ENCODE measurements at places on chromosomes 1 and 21.

GRCh38 chr1:100394285-100394684 lies 42.0 kb downstream of the CDC14A start:
- no peak for DNase-seq

- no peak for DNase-seq
Observed at GRCh38 chr1:5757187-5757805, 234.9 kb downstream of the NPHP4 start.

- no peak for DNase-seq
Observed at GRCh38 chr1:169601096-169601881, 15.0 kb upstream of the F5 start.

GRCh38 chr1:239841631-239842030 lies 250.1 kb upstream of the FMN2 start:
- DNase-seq = no peak

DNA sequence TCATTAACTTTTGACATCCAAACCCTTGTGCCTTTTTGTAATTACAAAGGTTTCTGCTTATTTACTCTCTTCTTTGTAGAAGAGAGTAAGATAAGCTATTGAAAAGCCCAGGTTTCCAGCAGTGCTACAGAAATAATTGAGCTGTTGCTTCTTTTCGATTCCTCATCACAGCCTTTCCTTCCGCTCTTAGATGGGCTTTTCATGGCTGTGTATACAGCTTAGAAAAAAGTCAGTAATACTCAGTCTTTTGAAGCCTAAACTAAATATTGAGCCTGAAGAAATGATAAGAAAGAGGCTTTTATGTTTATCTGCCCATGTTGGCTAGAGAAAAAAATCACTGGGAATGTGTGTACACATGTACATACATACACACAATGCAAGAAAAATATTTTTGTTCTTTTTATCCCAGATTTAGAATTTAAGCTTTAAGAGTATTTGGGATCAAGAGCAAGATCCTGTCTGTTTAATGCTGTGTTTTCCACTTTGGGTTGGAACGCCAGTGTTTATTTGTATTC lies 172.4 kb downstream of the VPS13D start:
- no peak for DNase-seq

GRCh38 chr1:190416239-190416638 lies 61.4 kb downstream of the BRINP3 start:
- DNase-seq = no peak

DNA sequence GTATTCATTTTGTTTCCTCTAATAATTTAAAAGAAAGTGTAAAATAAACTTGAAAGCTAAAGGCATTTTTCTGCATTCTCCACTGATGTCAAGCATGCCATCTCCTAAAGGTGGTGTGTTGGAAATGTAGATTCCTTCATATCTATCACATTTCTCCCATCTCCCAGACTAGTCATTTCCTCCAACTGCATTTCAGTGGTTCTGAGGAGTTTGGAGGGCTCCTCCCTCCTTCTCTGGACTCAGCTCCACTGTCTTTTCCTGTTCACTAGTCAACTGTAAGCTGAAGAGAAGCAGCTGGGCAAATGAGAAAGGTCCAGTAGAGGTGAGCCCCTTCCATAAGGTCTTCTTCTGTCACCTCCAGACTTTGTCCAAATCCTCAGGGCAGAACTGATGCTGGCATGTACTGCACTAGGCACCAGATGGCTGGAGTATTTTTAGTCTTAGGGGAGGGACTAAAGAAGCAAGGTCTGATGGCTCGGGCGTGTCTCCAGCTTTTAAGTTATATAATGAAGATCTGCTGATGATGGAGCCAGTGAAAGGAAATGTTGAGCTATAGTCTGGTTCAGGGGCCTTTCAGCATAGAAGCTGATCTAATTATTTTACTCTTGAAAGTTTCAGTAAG lies 186.1 kb downstream of the NTNG1 start:
- DNase-seq = peak; percentile 90

DNA sequence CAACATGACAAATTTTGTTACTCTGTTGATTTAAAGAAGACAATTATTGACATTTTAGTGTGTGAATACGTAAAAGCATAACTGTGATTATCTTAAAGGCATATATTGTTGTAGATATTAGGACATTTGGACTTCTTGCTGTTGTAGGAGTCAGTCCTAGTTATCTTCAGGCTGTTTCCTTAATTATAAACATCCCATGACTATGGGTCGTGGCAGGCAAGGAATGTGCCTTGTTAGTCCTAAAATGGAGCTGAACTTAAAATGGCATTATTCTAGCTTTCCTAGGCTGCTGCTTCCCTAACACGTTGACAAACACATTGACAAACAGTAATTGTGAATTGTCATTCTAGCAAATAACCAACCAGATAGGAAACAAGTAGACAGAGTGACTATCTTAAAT lies 4.4 kb upstream of the MPZL1 start:
- no peak for DNase-seq

DNA sequence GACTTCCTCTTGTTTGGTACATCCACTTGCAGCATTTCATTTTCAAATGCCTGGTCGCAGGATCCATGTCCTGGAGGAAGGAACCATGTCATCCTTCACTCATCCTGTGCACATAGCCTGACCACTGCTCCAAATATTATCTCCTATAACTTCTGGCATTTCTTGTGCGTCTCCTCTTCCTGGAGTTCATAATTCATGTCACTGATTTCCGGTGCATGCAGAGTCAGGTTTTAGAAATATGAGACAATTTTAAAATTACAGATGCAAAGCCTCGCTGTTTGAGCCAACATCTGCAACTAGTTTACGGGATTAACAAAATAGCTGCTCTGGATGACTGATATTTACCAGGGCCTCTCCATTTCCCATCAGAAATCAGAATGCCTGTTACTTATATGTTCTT lies 268.1 kb downstream of the DNM3 start:
- no peak for DNase-seq

DNA sequence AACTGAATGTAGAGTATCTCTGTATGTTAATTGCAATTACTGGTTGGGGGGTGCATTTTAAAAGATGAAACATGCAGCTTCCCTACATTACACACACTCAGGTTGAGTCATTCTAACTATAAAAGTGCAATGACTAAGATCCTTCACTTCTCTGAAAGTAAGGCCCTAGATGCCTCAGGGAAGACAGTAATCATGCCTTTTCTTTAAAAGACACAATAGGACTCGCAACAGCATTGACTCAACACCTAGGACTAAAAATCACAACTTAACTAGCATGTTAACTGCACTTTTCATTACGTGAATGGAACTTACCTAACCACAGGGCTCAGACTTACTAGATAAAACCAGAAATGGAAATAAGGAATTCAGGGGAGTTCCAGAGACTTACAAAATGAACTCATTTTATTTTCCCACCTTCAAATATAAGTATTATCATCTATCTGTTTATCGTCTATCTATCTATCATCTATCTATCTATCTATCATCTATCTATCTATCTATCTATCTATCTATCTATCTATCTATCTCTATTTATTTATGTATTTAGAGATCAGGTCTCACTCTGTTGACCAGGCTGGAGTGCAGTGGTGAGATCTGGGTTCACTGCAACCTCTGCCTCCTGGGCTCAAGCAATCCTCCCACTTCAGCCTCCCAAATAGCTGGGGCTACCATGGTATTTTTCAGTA lies 47.8 kb downstream of the CHML start:
- DNase-seq = no peak

GRCh38 chr21:38869946-38870345 lies 64.2 kb downstream of the ETS2 start:
- DNase-seq = no peak

- DNase-seq = no peak
Observed at GRCh38 chr1:2833454-2834145, 32.1 kb upstream of the TTC34 start.

- DNase-seq = no peak
Observed at GRCh38 chr1:8154621-8155052, 128.5 kb upstream of the ERRFI1 start.

DNA sequence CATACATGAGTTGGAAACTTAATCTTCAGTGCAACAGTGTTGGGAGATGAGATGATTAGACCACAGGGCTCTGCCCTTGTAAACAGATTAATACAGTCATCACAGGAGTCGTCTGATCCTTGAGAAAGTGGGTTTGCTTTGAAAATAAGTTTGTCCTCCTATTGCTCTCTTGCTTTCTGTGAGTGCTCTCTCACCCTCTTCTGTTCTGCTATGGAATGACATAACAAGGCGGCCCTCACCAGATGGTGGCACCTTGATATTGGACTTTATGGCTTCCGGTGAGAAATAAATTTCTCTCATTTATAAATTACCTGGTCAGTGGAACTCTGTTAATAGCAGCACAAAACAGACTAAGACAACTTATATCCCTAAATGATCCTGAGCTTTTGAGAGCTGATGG lies 353.6 kb downstream of the BRINP3 start:
- DNase-seq = no peak

- DNase-seq = no peak
Observed at GRCh38 chr1:154741741-154742495, 128.2 kb downstream of the KCNN3 start.

- no peak for DNase-seq
Observed at GRCh38 chr1:52264530-52265115, 101.4 kb downstream of the CC2D1B start.

- DNase-seq = peak; percentile 26
Observed at GRCh38 chr1:32817815-32818786, 648 bp downstream of the S100PBP start.

GRCh38 chr1:24745711-24746413 lies 615 bp downstream of the CLIC4 start:
- DNase-seq = no peak

DNA sequence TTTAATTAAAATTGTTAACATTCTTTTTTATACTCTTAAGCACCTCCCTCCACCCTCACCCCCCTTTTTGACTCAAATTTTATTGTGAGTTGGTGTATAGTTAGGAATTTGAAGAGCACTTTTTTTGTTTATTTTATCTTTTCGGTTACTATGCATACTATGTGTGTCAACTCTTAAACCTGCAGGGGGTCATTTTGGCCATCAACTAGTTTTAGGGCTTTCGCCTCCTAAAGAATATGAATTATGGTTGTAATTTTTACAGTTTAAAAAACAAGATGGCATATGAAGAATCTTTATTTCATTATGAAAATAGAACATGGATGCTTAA lies 9.7 kb downstream of the BACH1 start:
- DNase-seq = no peak

- DNase-seq = no peak
Observed at GRCh38 chr1:3369446-3370076, 84.9 kb upstream of the ARHGEF16 start.

DNA sequence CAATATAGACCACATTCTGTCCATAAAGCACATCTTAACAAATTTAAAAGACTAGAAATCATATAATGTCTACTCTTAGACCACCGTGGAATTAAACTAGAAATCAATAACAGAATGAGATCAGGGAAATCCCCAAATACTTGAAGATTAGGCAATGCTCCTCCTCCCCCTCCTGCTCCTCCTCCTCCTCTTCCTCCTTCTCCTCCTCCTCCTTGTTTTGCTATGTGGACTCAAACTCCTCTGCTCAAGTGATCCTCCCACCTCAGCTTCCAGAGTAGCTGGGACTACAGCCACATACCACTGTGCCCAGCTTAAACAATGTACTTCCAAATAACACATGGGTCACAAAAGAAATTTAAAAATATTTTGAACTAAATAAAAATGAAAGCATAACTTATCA lies 134.2 kb downstream of the GRIK3 start:
- DNase-seq = no peak

DNA sequence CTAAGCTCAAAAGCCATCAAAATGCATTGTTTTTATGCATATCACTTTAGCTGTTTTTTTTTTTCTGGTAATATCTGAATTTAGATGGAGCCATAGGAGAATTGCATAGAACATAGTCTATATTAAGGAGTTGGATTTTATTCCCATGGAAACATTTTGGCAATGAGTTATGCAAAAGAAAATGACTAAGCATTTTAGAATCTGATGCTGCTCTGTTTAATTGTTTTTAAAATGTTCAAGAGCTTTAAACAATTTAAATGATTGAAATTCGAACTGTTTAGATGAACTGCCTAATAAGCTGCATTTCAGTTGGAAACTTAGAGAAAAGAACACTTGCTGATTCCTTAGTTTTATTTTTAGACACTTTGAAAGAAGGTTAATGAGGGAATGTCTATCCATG lies 1531.5 kb upstream of the B3GALT2 start:
- DNase-seq = no peak

DNA sequence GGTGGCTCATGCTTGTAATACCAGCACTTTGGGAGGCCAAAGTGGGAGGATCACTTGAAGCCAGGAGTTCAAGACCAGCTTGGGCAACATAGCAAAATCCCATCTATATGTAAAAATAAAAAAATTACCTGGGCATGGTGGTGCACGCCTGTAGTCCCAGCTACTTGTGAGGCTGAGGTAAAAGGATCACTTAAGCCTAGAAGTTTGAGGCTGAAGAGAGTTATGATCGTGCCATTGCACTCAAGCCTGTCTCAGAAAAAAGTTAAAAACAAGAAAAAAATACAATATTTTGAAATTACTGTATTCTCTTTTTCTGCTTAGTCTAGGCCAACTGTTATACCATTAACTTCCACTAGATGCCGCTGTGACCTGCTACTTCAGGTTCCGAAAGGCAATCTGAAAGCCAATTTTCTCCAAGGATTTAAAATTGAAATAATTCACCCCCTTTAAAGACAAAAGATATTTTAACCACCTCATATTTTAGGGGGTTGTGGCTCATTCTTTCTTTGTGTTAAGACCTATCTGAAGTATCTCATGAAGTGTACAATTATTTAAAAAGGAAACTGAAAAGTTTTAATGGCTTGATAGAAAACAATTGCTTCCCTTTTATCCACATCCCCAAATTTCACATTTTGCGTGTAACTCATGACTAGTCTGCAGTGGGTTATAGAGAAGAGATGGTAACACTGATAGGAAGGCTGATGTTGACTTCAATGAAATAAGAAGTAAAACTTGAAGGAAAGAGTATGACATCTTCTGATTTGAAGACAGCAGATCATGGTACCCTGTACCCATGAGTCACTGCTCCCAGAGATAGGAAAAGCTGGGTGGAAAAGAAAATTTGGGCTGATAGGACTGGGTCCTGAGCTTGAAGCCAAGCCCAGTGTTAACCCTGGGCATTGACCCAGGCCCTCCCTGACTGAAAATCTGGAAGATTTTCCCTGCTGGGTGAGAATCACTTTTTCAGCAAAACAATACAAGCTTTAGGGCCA lies 24.4 kb upstream of the CLDN14 start:
- peak; percentile 47 for DNase-seq

DNA sequence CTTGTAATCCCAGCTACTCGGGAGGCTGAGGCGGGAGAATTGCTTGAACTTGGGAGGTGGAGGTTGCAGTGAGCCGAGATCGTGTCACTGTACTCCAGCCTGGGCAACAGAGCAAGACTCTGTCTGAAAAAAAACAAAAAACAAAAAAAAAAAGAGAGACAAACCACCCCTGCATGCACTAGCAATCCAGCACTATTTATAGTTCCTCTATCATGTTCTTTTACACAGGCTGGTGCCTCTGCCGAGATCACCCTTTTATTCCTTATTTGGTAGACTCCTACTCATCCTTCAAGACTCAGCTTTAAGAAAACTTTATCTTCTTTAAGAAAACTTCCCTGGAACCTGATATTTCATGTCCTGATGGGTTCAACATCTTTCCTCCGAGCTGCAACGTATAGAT lies 10.8 kb downstream of the FMO5 start:
- DNase-seq = no peak

- DNase-seq = no peak
Observed at GRCh38 chr1:15090373-15090772, 63.2 kb upstream of the TMEM51 start.
